ENCODE measurements at places on chromosomes 16 and 17.

DNA sequence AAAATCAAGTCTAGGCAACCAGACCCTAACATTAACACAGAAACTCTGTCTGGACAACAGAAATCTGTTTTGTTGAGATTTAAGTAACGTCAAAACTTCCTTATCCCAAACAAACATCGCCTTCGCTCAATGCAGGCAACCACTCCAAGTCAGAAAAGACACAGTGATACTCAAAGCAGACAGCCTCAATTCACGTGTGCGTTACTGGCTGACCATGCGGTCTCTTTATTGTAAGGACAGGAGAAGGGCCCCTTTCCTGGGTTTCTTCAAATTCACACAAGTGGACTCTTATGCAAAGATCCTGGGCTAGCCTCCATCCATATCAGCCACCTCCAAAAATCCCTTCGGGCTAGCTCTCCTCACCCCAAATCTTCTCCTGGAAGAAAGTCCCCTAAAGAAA, 467.7 kb downstream of the SOX9 start:
- no peak for DNase-seq

GRCh38 chr16:82044585-82044911, 9.5 kb downstream of the HSD17B2 start:
- no peak for DNase-seq

DNA sequence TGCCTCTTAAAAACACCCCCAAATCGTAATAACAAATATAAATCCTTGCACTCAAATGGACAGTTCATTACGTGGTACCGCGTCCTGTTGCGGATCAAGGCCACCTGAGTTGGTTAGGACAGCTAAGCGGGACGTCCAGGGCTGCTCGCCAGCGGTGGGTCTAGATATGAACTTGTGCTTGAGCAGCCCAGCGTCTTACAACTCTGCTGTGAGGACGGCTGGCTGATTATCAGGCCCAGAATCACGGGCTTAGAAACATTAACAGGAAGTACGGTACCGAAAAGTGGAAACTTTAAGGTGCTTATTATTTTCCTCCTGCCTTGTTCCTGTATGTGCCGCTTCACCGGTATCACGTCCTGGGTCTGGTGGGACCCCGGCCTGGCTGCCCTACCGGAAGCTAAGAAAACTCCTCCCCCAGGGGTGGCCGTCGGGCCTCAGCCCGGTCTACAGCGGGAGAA, 832 bp upstream of the SRRM2 start:
- no peak for DNase-seq

DNA sequence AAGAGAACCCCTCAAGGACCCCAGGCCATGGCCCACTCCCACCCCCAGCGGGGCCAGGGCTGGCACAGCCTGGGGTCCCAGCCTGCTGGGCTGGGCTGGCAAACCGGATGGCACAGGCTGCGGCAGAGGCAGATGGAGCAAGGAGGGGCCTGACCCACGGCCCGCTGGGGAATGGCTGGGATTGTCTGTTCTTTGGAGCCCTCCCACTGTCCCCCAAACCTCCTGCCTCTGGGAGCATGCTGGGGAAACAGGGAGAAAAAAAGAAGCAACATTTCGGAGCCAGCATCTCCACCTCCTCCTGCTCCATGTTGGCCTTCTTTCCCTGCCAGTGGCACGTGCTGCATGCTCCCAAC, 37.1 kb upstream of the LHX1 start:
- no peak for DNase-seq

DNA sequence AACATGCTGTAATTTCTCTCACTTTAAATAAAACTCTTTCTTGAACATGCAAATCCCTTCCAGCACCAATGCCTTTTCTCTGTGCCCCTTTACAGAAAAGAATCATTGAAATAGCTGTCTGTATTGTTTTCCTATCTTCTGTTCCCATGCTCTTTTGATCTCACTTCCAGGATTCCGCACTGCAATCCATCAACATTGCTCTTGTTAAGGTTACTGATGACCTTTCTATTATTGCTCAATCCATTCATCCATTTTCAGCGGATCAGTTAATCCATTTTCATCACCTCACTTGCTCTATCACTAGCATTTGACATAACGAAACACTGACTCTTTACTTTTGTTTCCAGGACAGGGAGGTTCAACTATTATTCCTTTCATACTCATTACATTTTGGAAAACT, 130.5 kb downstream of the ABCA8 start:
- no peak for DNase-seq

DNA sequence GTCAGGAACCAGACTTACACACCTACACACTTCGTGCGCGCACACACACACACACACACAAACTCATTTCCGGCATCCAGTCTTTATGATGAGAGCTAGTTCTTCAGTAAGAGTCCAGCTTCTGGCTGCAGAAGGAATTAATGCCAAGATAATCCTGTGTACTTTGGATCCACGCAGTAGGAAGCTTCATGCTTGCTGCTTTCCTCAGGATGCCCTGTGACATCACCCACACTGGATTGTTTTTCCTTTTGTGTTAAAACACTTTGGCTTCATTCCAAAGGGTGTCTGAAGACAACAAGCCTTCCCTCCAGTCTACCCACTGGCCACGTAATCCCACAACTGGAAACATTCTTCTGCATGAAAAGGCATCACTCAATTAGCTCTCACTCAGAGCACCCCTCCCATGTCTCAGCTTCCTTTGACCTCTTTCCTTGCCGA, 35.4 kb downstream of the KCNJ16 start:
- DNase-seq: no peak

- no peak for DNase-seq
These were observed 45.4 kb downstream of the BRCA1 start for GRCh38 chr17:43079641-43080302.

DNA sequence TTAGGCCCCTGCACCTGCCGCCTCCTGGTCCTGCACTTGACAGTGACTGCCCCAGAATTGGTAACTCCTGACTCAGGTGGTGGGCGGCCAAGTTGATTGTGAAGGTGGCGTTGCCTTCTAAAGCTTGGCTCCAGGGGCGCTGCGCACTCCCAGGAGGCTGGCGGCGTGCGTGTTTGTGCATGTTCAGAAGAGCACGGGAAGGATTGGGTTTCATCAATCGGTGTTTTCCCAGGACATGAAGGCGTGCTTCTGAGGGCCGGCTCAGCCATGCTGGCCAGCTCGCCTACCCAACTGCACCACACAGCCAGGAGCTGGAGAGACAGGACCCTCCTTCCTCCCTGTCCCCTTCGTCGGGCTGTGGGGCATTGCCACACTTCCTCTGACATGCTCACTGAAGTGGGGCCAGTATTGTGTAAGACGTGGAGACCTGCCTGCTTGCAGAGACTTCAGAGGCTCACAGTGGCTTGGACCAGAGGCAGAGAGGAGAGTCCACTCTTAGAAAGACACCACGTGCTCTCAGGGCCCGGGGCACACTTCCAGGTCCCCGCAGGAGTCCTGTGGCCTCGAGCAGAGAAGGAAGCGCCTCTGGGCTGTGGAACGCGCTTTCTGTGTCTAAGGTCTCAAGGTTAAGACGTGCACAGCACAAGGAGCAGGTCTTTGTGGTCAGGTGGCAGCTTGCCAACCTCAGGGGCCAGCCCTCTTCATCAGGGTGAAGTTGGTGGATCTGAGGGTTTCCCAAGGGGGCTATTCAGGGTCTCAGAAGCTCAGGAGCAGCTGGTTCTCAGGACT, 2.8 kb downstream of the RAB40C start:
- no peak for DNase-seq

DNA sequence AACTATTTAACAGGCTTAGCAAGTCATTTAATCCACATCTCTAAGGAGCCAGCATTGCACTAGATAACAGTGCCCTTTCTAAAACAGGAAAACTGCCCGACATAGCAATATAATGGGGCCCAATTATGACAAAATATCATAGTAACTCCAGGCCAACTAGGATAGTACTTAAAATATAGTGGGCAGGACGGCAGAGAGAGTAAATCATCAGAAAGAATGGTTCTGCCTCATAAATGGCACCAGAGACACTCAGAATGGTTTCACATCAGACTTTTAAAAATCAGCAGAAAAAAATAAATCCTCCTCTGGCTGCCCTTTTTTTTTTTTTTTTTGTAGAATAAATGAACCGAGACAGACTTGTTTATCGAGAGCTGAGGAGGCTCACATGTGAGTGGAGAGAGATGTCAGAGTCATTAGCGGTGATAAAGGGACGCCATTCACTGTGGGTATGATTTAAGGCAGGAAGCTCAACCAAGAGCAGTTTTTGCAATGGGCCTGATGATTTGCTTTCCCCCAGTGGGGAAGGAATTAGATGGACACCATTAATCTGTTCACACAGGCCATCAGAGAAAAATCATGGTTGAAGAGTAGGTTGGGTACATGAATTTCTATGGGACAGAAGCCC, 62.6 kb downstream of the CPPED1 start:
- DNase-seq: no peak

DNA sequence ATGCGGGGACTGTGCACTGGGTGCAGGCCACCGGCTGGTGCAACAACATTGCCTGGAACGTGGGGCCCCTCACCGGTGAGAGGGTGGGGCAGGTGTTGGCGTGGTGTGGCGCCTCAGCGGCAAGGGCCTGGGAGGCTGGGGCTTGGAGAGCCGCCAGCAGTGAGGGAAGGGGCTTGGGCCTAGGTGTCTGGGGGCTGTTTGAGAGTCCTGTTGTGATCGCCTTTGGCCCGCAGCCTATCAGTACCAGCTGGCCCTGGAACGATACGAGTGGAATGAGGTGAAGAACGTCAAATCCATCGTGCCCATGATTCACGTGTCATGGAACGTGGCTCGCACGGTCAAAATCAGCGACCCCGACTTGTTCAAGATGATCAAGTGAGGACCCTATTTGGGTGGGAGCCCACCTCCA, 2.6 kb upstream of the TMEM88 start:
- no peak for DNase-seq

GRCh38 chr16:66977341-66978113, 10.9 kb upstream of the CES4A start:
- peak; percentile 84 for DNase-seq

GRCh38 chr17:45345554-45346215, 28.9 kb upstream of the MAP3K14 start:
- DNase-seq: no peak

GRCh38 chr17:59844884-59845594, 47.7 kb downstream of the TUBD1 start:
- DNase-seq: no peak

DNA sequence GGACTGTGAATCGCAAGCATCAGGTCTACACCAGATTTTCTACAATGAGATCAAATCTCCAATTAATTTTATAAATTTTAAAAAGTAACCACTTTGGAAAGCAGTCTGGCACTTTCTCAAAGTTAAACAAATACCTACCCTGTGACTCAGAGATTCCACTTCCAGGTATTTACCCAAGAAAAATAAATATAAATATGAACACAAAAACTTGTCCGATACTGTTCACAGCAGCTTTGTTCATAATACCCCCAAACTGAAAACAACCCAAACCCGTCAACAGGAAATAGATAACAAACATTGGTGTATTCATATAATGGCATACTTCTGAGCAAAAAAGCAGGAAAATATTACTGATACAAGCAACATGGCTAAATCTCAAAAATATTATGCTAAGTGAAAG, 12.1 kb downstream of the ZDHHC7 start:
- no peak for DNase-seq

- DNase-seq: no peak
These were observed 507.2 kb upstream of the EEF2KMT start for GRCh38 chr16:5604770-5605169.

GRCh38 chr17:15262291-15263205, 2.6 kb downstream of the PMP22 start:
- no peak for DNase-seq

DNA sequence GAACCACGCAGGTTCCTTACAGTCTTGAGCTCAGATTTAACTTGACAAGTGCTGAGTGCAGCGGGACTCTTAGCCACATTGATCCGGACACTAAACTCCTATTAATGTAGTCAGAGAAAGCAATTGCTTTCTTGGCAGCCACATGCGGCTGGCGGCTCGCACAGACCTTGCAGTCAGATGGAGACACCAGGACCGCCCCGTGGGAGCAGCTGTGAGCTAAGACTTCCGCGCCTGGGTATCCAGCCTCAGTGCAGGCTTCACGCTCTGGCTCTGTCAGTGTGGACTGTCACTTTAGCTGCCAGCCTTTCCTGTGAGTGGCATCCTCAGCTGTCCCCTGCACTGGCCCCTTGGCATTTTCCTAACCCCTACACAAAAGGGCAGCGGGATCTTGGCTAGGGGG, 80.9 kb upstream of the NLRP1 start:
- no peak for DNase-seq

DNA sequence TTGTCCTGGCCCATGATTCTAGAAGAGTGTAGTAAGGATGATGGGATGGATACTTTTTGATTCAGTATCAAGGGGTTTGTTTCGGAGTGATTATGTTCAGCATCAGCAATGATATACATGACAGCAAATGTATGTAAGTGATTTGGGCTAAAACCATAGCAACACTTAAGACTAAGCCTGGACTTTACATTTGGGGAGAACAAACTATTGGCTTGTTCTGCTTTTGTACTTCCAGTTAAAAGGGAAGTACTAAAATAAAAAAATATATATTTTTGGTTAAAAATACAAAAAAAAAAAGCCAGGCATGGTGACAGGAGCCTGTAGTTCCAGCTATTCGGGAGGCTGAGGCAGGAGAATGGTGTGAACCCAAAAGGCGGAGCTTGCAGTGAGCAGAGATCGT, 20.5 kb upstream of the DHX8 start:
- no peak for DNase-seq
